ENCODE measurements at places on chromosomes 11 and 22.

DNA sequence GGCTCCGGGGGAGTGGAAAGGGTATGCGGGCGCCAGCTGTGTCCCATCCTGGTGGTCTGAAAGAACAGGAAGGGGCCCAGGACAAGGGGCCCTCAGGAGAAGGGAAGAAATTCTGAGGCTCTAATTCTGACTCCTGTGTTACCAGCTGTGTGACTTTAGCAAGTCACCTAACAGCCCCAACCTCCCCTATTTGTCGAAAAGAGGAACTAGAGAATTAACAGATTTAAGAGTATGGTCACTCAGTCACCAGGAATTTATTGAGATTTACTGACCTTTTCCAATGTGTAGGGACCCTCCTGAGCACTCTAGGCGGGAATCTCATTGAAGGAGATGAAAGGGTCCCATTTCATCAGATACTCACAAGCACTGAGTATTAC, 14.6 kb downstream of the RPS6KA4 start:
- DNase-seq = no peak

GRCh38 chr11:45580399-45580798, 85.0 kb downstream of the CHST1 start:
- DNase-seq = no peak

GRCh38 chr11:65646958-65647701, 9.2 kb downstream of the SIPA1 start:
- DNase-seq = no peak

DNA sequence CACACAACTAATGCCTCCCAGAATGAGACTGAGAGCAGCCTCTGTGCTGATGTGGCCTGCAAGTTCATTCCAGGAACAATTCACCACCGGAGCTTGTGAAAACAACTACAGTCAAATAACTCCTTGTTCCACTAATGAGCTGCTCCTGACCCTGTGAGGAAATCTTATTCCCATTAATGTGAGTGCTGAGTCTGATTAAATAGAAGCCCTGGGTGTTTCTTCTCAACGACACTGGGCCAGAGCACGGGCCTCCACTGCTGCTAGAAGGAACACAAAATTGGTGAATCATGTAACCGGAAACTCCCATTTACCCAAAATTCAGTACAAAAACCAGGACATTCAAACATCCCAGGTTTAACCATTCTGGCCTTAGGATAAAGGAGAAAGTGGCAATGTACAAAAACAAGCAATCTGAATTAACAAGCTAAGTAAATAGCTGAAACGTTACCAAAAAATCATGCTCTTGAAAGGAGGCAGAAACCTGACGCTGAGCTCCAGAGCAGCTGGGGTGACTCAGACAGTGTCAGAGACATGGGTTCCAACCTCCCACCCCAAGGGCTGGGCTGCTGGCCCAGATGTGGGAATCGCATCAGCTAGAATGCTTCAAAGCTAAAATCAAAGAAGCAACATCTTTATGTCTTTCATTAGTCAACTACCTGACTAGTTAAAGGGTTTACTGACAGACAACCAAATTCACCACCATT, 26.7 kb downstream of the SERGEF start:
- no peak for DNase-seq

GRCh38 chr11:132456751-132457328, 1075.5 kb downstream of the OPCML start:
- DNase-seq = no peak

GRCh38 chr11:125132596-125132995, 21.2 kb upstream of the TMEM218 start:
- DNase-seq = no peak

- DNase-seq = no peak
These were observed 13.5 kb downstream of the BTBD10 start for GRCh38 chr11:13449522-13449921.

GRCh38 chr11:70242885-70243284, 27.6 kb upstream of the PPFIA1 start:
- DNase-seq = no peak

DNA sequence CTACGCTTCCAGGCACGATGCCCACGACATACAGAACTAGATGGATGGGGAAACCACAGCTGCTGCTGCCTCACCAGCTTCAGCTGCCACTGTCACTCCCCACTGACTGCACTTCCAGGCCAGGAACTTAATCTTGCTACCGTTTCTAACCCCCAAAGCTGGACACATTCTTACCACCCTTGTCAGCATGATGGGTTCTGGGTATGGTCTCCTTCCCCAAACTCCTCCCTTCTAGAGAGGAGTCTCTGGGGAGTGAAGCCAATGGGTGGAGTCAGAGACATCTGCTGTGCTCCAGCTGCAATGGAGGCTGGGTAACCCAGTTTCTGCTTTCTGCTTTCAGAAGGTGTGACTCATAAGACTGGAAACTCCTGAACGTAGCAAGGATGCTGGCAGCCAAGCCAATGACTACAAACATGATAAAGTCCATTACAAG, 87.0 kb upstream of the THY1 start:
- no peak for DNase-seq

DNA sequence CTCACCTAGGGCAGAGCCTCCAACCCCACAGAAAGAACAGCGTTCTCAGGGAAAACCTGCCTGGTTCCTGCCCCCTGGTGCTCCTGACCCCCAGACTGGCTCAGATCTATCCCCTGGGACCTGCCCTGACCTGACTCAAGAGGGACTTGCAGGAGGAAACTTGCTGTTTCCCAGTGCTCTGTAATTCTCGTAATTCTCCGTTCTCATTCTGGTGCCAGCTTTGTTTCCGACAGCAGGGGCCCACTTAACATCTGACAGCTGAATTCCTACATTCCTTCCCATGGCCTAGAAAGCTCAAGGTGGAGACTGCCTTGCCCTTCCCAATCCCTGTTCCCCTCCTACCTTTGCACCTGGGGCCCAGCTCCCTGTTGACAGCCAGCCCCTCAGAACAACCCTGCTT, 12.5 kb upstream of the CSF2RB start:
- no peak for DNase-seq
